HFFc6 (cell line): ENCODE measurements at places on chromosomes 12 and 14. TPM values are rescaled to one million over a fixed set of nuclear protein-coding genes. Genes with fewer than 3 reads are reported as not detected.

The TTC9 gene
- total RNA-seq: 0.05 to 0.17 TPM (median 0.15 TPM) in 3 replicates

The TCP11L2 gene
- total RNA-seq: 13.9 to 21.2 TPM (median 15.3 TPM) in 3 replicates

The ACACB gene
- 1.6 to 1.9 TPM (median 1.6 TPM) in 3 replicates for total RNA-seq

The PIK3C2G gene
- not detected in 3 replicates for total RNA-seq

The POU6F1 gene
- total RNA-seq: 2.0 to 4.2 TPM (median 4.2 TPM) in 3 replicates

The GNG2 gene
- total RNA-seq: 2.6 to 5.4 TPM (median 4.8 TPM) in 3 replicates

The BDKRB2 gene
- 6.0 to 8.9 TPM (median 7.8 TPM) in 3 replicates for total RNA-seq

The KLHDC1 gene
- total RNA-seq: 0.97 to 1.4 TPM (median 1.1 TPM) in 3 replicates

The ABCC9 gene
- total RNA-seq: 0.48 to 8.0 TPM (median 0.83 TPM) in 3 replicates

The RFLNA gene
- not detected in 3 replicates for total RNA-seq

The PIWIL1 gene
- total RNA-seq: not detected in 3 replicates

The TEX22 gene
- 0.73 to 1.4 TPM (median 0.77 TPM) in 3 replicates for total RNA-seq

The PRB2 gene
- not detected in 3 replicates for total RNA-seq

The KRT83 gene
- total RNA-seq: not detected in 3 replicates

The PROX2 gene
- not detected in 3 replicates for total RNA-seq

The PRR4 gene
- 1.0 to 1.3 TPM (median 1.2 TPM) in 3 replicates for total RNA-seq
